ENCODE measurements at places on chromosomes 12 and 14.

- no peak for DNase-seq
These were observed 496.4 kb downstream of the PCNX1 start for GRCh38 chr14:71403656-71404055.

- no peak for DNase-seq
These were observed 8.5 kb upstream of the PTPRB start for GRCh38 chr12:70645494-70646317.

DNA sequence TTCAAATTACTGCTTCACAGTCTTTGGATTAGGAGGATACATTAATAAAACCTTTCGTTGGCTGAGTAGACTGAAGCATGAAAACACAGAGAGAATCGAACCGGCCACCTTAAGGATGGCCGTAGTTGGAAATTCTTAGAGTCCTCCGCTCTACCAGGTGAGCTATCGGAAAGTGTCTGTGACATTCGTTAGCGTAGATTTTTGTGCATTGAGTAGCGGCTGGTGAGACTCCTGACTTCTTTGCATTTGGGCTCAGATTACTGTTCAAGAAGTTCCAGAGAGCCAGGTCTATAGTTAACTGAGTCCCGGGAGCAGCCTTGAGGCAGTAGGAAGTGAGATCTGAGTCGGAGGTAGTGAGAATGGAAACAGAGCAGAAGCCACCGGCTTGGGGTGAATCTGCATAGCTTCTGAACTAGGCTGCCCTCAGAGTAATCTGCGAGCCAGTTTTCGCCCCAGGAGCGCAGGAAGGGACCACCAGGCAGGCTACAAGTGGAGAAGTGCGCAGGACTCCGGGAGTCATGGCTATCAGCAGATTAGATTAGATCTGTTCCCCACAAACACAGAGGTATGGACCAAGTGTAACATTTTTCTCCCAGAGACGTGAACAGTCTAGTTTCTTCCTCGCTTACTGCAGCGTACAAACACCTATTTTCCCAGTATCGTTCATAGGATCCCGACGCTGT lies 11.0 kb downstream of the OR6S1 start:
- no peak for DNase-seq

DNA sequence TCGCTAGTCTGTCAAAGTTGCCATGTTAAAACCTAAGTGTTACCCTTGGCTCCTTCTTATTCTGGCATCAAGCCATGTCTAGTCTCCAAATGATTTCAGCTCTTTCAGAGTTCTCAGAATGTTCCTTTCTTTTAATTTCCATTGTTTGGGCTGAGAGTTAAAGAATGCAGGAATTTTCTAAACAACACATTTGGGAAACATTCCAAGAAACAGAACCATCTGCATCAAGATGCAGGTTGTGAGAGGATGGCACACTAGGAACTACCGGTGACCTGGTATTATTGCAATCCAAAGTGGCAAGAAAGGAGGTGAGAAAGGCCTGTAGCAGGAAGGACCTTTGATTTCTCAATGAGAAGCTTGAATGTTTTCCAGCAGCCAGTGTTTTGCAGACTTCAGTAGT lies 30.1 kb downstream of the SLC35F4 start:
- DNase-seq, result no peak

GRCh38 chr12:120181991-120182631 lies 12.4 kb downstream of the GCN1 start:
- no peak for DNase-seq

- DNase-seq, result no peak
These were observed 159.3 kb downstream of the TTC8 start for GRCh38 chr14:88983755-88984154.

DNA sequence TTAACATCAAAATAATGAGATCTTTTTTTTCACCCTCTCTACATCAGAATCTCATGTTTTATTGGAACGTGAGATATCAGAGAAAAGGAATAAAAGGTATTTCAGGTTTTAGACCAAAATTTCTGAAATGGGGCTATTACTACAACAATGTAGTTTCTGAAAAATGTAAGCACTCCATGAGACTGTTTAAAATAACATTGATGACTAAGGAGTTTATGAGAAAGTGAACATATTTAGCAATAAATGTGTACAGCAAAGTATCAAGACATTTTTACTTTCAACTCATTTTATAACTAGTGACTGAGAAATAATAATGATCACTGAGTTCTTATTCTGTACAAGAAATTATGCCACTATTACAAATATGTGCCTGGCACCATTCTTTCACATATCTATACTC lies 39.3 kb upstream of the ABCC9 start:
- DNase-seq, result no peak

DNA sequence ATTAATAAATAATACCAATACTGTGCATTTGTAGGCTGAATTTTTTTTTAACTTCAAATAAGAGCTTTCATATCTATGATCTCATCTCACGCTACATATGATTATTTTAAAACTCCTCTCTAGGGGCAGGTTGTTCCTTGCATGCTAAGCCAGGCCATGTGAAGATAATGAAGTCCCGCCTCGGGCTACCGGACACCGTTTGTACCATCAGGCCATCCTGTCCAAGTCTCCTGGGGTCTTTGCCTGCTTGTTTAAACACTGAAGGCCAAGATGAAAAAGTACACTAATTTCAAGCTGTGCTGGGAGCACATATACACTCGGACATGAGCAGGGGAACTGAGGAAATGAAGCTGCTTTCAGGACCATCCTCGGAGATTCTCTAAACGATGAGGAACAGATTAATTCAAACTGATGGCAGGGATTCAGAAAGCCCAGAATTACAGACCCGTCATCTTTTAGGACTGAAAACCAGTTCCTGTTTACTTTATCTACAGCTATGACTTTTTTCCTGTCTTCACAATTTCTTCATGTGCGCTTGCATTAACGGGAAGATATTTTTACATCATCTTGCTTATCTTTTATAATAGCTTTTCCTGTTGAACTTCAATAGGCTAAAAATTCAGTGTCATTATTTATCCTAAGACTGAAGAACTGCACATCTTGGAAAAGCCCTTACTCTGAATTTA lies 6.3 kb upstream of the ABHD12B start:
- DNase-seq, result no peak

DNA sequence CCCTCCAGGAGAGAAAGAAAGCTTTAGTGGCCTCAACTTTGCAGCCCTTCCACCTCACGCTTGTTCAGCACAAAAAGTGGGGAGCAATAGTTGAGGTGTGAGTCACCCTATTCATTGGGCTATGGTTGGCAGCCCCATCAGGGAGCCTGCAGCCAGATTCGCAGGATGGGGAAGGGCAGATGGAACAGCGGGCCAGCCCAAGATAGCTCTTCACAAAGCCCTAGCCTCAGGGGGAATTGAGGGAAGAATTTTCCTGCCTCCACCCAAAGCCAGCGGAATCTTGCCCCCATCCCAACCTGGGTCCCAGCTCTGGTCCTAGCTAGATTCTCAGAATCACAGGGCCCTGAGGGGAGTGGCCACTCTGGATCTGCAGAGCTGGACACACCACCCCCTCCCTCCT lies 3.6 kb upstream of the KRT5 start:
- no peak for DNase-seq

DNA sequence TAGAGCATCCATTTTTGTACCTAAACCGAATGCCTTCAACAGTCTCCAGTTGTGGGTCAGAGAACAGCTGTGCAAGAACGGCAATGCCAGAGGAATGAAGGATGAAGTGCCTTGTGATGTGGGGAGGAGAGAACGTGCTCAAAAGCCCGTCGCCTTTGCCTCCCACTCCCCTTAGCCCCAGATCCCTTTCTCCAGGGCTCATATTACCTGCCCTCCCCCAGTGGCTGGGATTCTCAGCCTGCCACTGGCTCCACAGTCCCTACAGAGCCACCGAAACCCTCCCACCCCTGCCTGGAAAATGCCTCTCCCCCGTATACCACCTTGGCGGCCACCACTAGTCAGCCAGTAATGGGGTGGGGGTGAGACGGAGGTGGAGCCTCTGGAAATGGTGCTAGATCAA lies 158.5 kb downstream of the ZFP36L1 start:
- DNase-seq, result no peak

DNA sequence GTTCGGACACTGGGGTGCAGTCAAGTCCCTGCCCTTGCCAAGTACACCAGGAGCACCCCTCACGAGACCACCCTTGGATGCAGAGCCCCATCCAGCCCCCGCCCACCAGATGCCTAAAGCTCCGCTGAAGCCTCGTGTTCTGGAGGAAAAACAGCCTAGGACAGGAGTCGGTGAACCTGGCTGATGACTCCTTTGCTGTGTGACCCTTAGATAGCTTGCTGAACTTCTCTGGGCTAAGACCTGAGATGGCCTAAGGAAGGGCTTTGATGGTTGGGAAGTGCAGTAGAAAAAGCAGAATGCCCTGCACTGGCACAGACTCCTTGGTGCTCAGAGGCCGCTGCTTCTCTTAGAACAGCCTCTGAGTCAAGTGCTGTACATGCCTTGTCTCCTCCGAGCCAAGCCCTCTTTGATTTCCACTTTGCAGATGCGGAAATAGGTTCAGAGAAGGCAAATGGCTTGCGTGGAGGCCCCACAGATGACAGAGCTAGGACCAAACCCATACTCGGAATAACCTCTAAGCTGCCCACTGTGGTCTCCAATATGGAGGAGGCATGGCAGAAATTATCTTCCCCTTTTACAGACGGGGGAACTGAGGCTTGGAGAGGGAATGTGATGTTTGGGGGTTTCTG lies 52.3 kb downstream of the MVK start:
- DNase-seq, result no peak

- no peak for DNase-seq
These were observed 9.0 kb upstream of the PAPOLA start for GRCh38 chr14:96493178-96493577.

DNA sequence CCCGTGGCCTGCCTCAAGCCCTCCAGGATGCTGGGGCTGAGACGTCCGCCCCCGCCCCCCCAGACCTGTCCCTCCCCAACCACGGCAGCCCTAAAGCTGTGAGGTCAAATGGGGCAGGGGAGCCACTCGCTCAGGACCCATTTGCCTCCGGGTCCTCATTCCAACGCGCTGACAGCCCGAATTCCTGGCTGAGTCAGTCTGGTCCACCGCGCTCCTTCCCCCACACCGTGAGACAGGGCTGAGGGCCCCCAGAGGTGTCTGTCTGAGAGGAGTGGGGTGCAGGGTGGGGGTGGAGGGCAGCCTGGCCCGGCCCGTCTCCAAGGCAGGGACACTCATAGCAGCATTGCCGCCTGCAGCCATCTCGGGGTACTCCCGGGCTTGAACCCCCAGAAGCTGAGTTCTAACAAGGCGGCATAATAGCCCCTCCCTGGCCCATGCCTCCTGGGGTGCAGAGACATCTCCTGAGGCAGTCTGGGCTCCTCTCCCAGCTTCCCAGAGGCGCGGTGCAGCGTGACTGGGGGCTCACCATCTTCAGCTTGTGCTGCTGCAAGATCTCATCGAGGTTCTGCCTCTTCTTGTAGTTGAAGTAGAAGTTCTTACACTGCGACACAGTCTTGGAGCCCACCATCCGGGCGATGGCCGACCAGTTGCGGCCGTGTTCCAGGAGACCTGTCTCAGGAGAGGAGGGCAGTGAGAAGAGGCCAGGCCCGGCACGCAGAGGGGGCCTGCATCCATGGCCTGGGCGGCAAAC lies 90.5 kb downstream of the RFLNA start:
- no peak for DNase-seq

DNA sequence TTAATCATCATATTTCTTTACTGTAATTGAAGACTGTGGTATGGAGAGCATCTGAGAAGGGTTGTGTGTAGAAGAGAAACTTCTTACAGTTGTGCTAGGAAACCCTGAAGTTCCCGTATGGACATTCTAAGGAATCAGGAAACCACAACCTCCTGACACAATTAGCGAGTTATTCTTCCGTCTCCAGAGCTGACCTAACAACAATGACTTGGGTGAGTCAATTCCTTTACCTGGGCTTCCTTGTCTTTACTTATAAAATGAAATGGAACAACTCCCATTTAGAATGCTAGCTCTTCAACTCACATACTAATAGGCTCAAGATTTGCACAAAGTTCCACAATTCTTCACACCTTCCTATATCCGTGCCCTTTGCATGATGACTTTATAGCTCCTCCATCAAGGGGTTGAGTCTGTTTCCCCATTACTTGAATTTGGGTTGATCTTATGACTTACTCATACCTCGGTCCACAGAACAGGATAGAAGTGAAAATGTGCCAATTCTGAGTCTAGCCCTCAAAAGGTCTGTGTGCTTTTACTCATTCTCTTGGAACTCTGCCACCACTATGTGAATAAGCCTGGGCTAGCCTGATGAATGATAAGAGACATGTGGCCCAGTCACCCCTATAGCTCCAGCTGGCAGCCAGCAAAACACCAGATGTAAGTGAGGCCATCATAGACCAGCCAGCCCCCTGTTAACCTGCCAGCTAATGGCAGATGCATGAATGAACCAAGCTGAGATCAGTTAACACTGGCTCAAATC lies 459.4 kb downstream of the ETNK1 start:
- no peak for DNase-seq

GRCh38 chr12:68641138-68641537 lies 30.4 kb downstream of the RAP1B start:
- DNase-seq, result no peak

- DNase-seq, result no peak
These were observed 9.2 kb upstream of the LBHD2 start for GRCh38 chr14:103074729-103075367.

GRCh38 chr14:69573831-69574262 lies 824 bp downstream of the CCDC177 start:
- peak; percentile 32 for DNase-seq

DNA sequence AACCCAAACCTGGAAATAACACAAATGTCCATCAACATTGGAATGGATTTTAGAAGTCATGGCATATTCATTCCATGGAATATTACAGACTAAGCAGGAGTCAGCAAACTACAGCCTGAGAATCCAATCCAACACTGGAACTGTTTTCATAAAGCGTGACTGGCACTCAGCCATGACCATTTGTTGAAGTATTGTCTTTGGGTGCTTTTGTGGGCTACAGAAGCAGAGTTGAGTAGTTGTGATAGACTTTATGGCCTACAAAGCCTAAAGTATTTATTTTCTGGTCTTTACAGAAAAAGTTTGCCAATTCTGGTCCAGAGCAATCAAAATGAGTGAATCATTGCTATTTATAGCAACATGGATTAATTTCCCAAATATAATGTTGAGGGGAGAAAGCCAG lies 34.5 kb upstream of the FRS2 start:
- no peak for DNase-seq

- DNase-seq, result no peak
These were observed 8.0 kb downstream of the KLHL33 start for GRCh38 chr14:20428010-20428365.

DNA sequence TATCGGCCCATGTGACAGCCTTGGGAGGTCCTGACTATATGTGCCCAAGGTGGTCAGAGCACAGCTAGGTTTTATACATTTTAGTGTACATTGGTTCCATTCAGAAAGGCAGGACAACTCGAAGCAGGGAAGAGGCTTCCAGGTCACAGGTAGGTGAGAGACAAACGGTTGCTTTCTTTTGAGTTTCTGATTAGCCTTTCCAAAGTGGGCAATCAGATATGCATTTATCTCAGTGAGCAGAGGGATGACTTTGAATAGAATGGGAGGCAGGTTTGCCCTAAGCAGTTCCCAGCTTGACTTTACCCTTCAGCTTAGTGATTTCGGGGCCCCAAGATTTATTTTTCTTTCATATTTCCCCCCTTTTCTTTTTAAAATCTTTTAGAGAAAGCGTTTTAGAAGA lies 87.6 kb upstream of the PPP2R5C start:
- no peak for DNase-seq

Data from frontal cortex (tissue), 4 donors.